Endothelial cell (in vitro differentiated cells): ENCODE measurements at places on chromosomes 2 and 18. TPM values are rescaled to one million over a fixed set of nuclear protein-coding genes. Genes with fewer than 3 reads are reported as not detected.
A peak's percentile ranks its signal among the peaks of the same experiment; 100 is the strongest.

DNA sequence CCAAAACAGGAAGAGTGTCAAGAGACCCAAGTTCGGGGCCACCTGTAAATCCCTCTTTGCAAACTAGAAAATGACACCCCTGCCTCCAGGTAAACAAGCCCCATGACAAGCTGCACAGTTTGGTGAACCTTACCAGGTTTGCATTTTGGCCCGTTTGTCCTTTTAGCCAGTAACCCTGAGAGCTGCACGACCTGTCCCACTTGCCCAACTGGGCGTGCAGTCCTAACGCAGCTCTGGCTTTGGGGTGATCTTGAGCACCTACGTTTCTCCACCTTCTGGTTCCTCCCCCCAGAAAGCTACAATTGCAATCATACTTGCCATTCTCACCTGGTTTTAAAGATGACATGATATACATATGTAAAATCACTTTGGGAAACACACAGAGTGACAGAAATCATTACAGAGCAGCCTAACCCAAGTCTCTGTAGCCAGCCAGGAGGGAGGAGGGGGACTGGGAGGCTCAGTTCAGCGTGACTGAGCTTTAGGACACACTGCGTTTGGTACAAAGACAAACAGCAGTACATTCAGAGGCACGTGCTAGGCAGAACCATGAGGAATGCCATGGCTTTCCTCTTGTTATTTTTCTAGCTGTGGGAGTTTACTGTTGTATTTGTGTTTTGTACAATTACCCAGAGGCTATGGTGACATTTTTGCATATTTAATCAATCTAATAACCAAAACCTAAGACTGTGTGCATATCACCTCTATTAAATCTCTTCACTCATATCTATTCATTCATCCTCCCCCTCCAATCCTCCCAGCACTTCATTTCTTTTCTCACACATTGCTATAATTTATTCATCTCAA is 304.0 kb downstream of the IRS1 start:
- H3K27me3 ChIP-seq, result no peaks in the 10 kb centered on the region
- no peak overlapping the region for H3K4me3 ChIP-seq
- H3K36me3 ChIP-seq, result no peaks in the 10 kb centered on the region
- no peaks in the 10 kb centered on the region for H3K4me1 ChIP-seq
- no peak overlapping the region for H3K27ac ChIP-seq

MAL gene
- total RNA-seq, result not detected

GRCh38 chr18:48292229-48292628 is 117.0 kb downstream of the ZBTB7C start:
- H3K27ac ChIP-seq, result no peak overlapping the region
- no peak overlapping the region for H3K4me3 ChIP-seq
- peaks cover 6% of the 10 kb centered on the region for H3K4me1 ChIP-seq
- no peak for DNase-seq

DNA sequence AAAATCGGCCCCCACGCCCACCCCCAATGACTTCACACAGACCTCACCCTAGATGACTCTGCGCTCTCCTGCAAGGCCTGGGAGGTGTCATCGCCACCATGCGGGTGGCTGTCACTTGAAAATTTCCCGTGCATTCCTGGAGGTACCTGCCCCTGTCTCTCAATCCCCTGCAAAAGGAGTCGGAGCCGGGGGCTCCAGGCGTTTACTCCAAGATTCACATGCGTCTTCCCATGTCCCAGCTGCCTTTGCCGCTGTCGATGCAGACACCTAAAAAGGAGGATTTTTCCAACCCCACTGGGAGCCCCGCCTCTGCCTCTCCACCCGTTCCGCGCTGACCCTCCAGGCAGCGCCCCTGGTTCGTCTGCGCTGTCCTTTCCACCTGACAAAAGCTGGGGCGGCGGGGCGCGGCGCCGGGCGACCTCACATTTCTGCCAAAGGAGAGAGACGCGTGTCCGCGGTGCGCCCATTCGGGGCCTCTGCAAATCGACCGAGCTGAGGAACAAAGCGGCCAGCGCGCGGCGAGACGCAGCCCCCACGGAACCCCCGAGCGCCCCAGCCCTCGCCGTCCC is 667 bp downstream of the REEP1 start:
- peaks cover 10% of the 10 kb centered on the region for H3K36me3 ChIP-seq
- DNase-seq, result no peak
- H3K27ac ChIP-seq, result no peak overlapping the region
- peak overlapping the region; percentile 84 for H3K4me3 ChIP-seq
- H3K27me3 ChIP-seq, result peaks cover 31% of the 10 kb centered on the region
- H3K4me1 ChIP-seq, result peaks cover 10% of the 10 kb centered on the region

- DNase-seq, result no peak
- H3K4me1 ChIP-seq, result peaks cover 7% of the 10 kb centered on the region
- no peaks in the 10 kb centered on the region for H3K27me3 ChIP-seq
- peaks cover 18% of the 10 kb centered on the region for H3K36me3 ChIP-seq
- no peak overlapping the region for H3K4me3 ChIP-seq
- no peak overlapping the region for H3K27ac ChIP-seq
Measured at GRCh38 chr2:33011941-33012340, 65.2 kb downstream of the LTBP1 start.

LMAN2L gene
- 19.4 TPM for total RNA-seq

OTOS gene
- not detected for total RNA-seq
